ENCODE measurements at places on chromosomes 7 and 10.

GRCh38 chr7:44447874-44448425 is 42.5 kb downstream of the NUDCD3 start:
- no peak for DNase-seq

- no peak for DNase-seq
Measured at GRCh38 chr7:22204312-22204711, 152.6 kb downstream of the RAPGEF5 start.

DNA sequence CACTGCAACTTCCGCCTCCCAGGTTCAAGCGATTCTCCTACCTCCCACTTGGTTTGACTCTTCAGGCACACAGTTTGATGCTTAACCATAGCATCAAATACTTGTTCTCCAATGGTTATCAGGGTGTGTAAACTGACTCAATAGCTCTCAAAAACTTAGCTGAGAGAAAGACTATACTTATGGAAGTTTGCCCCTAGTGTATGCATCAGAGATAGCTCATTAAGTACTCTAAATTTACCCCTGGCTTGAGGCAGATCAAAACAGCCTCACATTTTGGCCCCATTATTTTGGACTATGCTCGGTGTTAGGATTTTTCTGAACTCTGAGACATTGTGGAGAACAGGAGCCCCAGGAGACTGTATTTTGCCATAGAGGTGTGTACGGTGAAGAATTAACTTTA is 40.8 kb upstream of the SLC35B4 start:
- DNase-seq, result no peak

- no peak for DNase-seq
Measured at GRCh38 chr10:5961405-5962100, 15.8 kb downstream of the IL15RA start.

All from fibroblast of the conjunctiva (primary cell).